ENCODE measurements at places on chromosomes 12 and 14.

DNA sequence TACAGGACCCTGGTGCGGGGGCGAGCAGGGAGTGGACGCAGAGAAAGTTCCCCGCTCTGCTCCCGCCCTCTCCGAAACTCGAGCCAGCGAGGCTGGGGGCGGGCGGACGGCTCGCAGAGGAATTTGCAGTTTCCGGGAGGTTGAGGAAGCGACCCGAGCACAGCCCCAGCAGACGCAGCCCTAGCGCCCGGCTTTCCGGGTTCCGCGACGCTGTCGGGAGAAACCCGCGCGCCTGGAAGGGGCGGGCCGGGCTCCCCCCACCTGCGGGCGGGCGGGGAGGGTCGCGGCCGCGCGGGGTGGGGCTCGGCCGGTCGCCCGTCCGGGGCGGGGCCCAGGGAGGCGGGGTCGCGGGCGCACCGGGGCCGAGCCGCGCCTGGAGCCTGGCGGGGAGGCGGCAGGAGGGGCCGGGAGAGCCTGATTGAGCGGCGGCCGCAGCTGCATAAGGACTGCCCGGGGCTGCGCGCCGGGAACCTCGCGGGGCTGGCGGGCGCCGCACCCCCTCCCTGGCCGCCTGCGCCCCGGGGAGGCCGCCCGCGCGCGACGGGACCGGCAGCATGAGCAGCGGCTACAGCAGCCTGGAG, at the start of gene RASSF3:
TSS of gene RASSF3 (plus strand) at position 417 of the 581 bp plus-strand sequence. CDS start at position 555, 138 bp downstream.
- peak; percentile 87 for DNase-seq

- no peak for DNase-seq
Observed at GRCh38 chr12:31658471-31659086, 909 bp upstream of the ETFBKMT start.

DNA sequence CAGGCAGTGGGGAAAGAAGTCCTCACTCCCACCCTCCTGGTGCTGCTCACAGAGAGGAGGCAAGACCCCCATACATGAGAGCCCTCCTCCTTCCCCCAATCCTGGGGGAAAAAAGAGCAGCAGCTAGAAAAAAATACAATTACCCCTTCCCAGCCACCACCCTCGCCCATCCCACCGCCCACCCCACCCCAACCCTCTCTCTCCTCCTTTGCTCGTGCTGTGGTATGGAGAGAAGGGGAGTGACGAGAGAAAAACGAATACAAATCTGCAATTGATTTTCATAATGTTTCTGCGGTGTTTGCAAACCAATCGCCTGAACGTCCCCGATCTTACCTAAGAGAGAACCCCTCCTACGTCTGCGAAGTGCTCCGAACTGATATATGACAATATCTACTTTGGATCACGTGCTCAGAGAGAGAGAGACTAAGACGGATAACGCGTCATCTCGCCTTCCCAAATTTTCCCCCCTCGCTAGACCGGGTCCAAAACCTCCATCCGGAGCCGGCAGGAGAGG, at the start of gene HOXC11:
TSS of gene HOXC11 (plus strand) at position 405 of the 514 bp plus-strand sequence. CDS start 116 bp downstream, outside the sequence.
- DNase-seq, result no peak

DNA sequence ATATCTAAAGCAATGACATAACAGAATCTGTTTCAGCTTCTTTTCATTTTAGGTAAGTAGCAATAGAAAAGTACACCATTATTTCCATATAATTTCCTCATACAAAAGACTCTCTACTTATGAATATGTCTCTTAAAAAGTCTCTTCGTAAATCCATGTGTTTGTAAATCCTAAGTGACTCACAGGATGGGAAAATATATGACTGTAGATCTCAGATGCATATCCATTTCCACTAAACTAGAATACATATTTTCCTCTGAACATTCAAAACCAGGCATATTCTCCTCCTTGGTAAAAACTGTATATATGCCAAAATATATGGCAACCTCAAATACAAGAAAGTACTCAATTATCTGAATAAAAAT, 93.6 kb downstream of the TXNDC16 start:
- no peak for DNase-seq

DNA sequence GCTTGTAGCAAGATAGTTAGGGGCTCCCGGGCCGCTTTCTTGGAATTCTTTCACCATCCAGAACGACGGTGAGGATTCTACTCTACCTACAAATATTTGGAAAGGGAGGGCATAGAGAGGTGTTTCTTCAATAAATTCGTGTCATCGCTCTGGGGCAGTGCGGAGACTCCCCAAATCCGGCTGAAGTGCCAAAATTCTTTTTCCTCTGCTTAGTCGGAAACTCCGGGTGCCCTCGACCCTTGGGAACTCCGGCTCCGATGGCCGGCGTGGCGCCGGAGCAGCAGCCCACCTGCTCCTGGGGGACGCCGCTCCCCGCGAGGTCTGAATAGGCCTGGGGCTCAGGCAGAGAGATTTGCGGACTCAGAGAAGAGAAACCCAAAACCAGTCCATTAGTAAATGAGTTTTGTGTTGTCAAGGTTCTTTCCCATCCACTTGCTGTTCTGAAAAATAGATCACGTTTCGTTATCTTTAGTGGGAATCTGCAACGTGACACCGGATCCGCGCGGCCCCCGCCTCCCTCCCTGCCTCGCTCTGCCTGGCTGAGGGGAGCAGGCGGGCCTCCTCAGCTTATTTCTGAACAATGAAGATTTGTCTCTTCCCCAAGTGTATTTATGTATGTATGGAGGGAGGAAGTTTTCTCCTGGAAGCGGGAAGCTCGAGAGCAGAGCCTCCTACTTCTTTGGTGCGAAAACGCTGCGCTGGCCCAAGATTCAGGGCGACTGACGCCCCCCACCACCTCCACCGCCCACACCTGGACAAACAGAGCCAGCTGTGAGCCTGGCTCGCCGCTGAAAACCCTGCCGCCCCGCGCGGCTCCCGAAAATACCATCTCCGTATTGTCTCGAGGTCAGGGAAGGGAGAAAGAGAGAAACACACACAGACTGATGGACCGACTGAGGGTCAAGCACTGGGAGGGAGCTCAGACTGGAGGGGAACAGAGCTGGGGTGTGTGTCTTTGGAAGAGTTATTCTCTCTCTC, 3.7 kb upstream of the SIX1 start:
- no peak for DNase-seq

GRCh38 chr12:98369581-98369980, 145.8 kb upstream of the TMPO start:
- no peak for DNase-seq

GRCh38 chr12:81128930-81129554, 51.2 kb downstream of the ACSS3 start:
- DNase-seq, result no peak

- no peak for DNase-seq
Observed at GRCh38 chr12:95131589-95132340, 58.3 kb upstream of the NR2C1 start.

GRCh38 chr14:100239840-100240667, 1.1 kb downstream of the YY1 start:
- DNase-seq, result peak; percentile 90

- no peak for DNase-seq
Observed at GRCh38 chr12:26754148-26754547, 78.8 kb downstream of the ITPR2 start.

DNA sequence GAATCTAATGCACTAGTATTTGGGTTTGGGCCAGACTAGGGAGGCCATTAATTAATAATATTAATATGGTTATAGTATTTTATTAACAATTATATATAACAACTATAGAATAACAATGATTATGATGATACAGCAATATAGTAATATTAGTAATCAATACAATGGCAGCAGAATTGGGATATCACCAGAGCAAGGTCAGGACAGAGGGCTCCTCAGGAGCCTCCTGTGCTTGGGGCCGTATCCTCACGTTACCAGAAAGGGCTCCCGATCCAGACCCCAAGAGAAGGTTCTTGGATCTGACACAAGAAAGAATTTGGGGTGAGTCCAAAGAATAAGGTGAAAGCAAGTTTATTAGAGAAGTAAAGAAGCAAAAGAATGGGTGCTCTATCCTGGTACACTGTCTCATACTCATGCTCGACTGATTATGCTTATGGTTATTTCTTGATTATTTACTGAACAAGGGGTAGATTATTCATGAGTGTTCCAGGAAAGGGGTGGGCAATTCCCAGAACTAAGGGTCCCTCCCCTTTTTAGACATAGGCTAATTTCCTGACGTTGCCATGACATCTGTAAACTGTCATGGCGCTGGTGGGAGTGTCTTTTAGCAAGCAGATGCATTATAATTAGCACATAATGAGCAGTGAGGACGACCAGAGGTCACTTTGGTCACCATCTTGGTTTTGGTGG, 61.6 kb downstream of the RIN3 start:
- DNase-seq, result no peak

DNA sequence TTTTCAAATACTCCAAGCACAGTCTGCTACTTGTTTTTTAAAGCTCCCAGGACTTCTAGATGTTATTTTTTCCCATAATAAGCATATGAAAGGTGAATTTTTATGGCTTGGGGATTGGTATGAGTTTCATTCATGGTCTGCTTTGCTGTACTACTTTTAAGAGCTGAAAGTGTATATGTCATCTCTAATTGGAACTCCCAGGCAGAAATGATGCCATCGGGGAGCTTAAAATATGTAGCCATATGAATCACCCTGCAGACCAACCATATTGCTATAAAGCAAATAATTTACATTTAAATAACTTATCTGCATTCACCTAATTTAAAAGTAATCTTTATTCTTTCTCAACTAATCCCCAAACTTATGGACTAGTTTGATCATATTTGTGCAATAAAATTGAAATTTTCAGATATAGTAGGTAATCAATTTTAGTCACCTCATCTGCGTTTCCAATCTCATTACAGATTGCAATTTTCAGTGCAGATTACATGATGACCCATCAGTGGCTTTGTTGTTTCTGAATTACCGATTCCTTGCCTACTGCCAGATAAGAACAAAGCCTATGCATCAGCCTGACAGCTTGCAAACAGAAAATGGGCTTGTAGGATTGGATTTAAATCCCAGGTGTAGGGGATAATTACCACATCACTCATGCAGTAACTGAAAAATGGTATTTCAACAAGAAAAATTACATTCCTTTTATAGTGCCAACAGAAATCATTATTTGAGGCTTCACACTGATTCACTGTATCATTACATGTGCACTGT, 689.4 kb downstream of the NOVA1 start:
- DNase-seq, result no peak

- DNase-seq, result no peak
Observed at GRCh38 chr14:36208690-36209278, 32.3 kb upstream of the PTCSC3 start.

DNA sequence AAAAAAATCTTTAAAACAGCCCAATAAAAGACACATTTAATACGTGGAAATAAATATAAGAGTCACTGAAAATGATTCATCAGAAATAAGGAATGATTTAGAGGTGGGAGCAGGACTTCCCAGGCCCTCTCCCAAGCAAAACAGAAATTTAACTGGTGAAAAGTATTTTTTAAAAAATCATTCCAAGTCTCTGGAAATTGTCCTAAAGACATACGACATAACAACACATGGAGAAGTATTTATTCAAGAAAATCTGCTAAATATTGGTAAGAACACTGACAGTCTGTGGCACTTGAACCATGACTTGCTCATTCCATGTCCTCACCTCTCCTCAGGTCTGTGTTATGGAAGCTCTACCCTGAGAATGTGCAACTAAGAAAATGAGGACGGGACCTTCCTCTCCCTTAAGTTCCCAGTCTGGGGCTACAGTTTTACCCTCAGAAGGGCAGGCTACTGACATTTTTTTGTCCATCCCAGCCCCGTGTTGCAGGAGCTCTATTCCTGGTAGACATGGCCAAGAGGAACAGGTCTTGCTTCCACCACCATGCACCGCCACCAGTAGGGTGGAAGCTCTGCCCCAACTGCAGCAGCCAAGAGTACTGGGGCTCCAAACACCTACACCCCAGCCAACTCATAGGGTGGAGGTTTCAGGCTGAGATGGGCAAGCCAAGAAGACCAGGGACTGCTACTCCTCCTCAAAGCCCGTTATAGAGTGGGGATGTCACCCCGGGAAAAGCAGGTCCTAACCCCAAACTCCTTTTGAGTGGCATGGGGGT, 193.0 kb downstream of the CRADD start:
- no peak for DNase-seq

DNA sequence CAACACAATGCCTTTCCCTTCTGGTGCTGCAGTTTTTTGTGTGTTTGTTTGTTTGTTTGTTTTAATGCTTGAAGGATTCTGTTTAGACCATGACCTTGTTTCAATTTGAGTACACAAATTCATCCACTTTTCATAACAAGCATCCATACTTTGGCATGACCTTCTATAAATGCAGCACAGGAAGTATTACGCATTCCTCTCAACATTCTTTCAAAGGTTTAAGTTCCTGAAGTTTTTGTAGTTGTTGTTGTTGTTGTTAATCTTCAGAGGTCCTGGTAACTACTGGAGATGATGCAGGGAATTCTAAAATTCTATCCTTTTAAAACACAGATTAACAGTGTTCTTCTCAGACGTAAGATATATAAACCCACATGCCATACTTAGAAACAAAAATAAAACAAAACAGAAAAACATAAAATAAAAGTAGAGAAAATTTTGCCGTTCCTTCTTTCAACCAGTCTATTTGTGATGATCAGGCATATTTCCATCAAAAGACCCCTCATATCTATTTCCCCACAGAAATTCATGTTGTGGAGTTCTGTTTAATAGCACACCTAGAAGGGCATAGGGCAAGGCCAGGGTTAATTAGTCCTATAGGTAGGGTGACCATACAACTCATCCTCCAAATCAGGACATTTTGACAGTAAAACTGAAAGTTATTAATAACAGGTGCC, 529.9 kb downstream of the NOVA1 start:
- DNase-seq, result no peak

DNA sequence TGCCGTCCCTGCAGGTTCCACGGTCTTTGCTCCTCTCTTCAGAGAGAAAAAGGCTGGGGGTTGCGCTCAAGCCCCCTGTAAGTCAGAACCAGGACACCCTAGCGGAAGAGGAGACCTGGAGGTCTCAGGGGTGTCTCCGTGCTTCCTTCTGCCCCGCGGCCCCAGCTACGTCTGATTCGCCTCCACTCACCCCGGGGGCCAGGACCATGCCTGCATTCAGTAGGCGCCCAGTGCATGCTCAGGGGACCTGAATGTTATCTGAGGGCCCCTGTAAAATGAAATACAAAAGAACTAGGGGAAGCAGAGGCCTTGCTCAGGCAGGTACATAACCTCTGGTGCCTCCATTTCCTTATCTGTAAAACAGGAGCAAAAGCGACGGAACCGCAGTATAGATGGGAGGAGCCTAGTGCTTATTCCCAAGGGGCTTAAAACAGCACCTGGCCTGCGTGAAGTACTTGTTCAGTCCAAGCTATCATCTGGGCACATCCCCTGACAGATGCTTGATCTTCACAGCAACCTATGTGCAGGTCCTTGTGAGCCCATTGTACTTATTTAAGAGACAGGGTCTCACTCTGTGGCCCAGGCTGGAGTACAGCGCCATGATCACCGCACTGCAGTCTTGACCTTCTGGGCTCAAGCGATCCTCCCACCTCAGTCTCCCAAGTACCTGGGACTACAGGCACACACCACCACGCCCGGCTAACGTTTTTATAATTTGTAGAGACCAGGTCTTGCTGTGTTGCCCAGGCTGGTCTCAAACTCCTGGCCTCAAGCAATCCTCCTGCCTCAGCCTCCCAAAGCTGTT, 110.3 kb upstream of the NCOR2 start:
- no peak for DNase-seq

DNA sequence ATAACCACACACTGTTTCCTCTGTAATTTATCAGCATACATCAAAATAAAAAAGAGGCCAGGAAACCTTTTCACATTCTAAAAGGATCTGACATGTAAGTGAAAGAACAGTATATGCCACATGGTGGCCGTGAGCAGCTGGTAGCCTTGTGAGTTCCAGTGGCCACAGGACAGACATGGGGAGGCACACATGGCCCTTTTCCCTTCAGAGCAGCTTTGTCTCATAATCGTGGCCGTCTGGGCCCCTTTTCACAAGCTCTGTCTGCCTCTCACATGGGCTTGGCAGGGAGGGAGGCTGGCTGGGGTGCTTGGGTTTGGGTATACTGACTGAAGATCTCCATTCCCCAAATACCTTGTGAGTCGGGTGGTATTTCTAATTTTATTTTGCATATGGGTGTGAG, 1.5 kb upstream of the ZDHHC22 start:
- no peak for DNase-seq

GRCh38 chr12:96445691-96446583, 43.4 kb upstream of the CFAP54 start:
- no peak for DNase-seq
